ENCODE measurements at places on chromosomes 1 and 21.

GRCh38 chr1:24390924-24391782 is 22.4 kb downstream of the STPG1 start:
- no peaks in the 10 kb centered on the region for H3K27me3 ChIP-seq
- no peaks in the 10 kb centered on the region for H3K36me3 ChIP-seq
- peak overlapping the region; percentile 56 for H3K4me3 ChIP-seq
- peak overlapping the region; percentile 83 for H3K27ac ChIP-seq
- peak; percentile 86 for DNase-seq

- no peak overlapping the region for H3K4me3 ChIP-seq
- 0 out of 2 replicates have a peak, but pooled peaks cover 18% of the 10 kb centered on the region for H3K27me3 ChIP-seq
- no peak overlapping the region for H3K27ac ChIP-seq
- H3K36me3 ChIP-seq, result no peaks in the 10 kb centered on the region
- H3K4me1 ChIP-seq, result no peaks in the 10 kb centered on the region
Observed at GRCh38 chr1:26357121-26357602, 3.2 kb upstream of the CRYBG2 start.

- H3K27ac ChIP-seq, result no peak overlapping the region
- no peaks in the 10 kb centered on the region for H3K27me3 ChIP-seq
- H3K4me1 ChIP-seq, result no peaks in the 10 kb centered on the region
- DNase-seq, result no peak
- no peak overlapping the region for H3K4me3 ChIP-seq
Observed at GRCh38 chr1:209527372-209527771, 56.1 kb upstream of the CAMK1G start.

DNA sequence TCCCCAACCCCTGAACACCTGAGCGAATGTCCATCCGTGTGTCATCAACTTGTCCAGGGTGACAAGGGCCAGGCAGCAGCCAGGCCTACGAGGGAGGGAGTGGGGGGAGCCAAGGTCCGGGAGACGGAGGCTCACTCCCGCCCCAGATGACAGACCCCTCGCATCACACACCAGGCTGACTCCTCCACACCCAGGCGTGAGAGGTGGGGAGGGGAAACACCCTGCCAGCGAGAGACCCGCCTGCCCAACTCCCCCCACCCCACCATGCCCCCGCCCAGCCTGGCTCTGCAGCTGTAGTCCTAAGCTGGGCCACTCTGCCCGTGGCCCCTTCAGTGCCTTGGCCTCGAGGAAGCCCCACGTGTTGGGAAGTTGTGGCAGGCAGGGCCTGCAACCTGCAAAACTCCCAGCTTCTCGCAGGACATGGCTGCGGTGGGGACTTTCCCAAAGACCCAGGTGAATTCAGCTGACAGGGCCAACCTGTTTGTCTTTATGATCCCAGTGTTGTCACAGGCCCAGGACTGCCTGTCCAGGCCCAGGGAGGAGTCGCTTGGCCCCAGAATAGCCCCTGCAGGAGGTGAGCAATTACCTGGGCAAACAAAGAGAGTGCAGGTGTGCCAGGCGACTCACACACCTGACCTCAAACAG is 62.9 kb downstream of the RIPK4 start:
- peaks cover 50% of the 10 kb centered on the region for H3K27me3 ChIP-seq
- H3K4me3 ChIP-seq, result no peak overlapping the region
- H3K36me3 ChIP-seq, result no peaks in the 10 kb centered on the region
- no peak overlapping the region for H3K27ac ChIP-seq

DNA sequence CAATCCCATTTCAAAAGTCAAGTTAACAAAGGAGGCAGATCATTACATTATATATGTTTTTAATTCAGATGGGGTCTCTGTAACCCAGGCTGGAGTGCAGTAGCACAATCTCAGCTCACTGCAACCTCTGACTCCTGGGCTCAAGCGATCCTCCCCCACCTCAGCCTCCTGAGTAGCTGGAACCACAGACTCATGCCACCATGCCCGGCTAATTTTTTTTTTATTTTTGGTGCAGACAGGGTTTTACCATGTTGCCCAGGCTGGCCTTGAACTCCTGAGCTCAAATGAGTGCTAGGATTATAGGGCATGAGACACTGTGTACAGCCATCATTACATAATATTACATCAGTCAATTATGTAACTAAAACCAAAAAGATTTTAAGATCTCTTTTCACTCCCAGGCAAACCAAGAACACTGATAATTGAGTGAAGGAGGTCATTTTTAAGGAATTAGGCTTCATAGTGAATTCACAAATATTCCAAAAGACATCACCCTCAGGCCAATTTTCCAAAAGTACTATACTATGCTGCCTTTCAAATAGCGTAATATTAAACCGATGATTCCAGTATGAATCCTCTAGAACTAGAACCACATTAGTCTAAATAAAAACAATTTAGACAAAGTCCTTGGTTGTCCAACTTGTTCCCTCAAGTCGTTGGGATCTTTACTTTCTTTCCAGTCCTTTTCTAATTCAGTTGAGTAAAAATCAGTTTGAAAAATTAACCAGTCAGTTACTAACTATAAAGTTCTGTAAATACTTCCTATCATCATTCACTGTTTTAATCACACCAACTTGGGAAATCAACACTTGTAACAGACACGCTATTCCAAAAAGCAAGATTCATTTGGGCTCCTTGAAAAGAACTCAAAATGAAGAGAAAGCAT is 16.1 kb downstream of the TOMM20 start:
- peaks cover 23% of the 10 kb centered on the region for H3K36me3 ChIP-seq
- no peak overlapping the region for H3K27ac ChIP-seq
- H3K4me1 ChIP-seq, result no peaks in the 10 kb centered on the region
- DNase-seq, result no peak
- no peaks in the 10 kb centered on the region for H3K27me3 ChIP-seq

DNA sequence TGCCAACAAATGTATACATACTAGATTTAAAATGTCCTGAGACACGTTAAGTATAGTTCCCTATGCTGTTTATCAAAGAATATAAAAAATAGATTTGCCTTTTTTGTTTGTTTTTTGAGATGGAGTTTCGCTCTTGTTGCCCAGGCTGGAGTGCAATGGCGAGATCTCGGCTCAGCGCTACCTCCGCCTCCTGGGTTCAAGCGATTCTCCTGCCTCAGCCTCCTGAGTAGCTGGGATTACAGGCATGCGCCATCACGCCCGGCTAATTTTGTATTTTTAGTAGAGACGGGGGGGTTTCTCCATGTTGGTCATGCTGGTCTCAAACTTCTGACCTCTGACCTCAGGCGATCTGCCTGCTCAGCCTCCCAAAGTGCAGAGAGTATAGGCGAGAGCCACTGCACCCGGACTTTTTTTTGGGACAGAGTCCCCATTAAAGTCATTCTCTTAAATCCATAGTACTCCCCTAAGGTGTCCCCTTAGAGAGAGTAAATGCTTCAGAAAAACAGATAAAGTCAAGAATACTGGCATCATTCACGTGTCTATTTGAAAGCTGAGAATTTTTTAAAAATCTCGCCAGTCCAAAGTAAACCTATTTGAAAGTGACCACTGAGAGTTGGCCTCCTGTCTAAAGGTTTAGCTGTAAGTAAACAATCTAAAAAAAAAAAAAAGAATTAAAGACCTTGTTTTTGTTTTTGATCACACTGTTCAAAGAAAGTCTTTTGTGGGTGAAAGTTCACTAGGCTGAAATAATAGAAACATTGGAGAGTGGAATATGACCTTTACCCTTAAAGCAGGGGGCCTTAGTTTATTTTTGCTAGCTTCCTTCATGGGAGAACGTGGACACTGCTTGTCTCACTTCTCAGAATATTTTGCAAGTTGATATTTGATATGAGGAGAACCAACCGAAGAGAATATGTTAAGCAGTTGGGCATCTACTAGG is 48.0 kb upstream of the SLC16A1 start:
- H3K4me1 ChIP-seq, result no peaks in the 10 kb centered on the region
- H3K27me3 ChIP-seq, result no peaks in the 10 kb centered on the region

DNA sequence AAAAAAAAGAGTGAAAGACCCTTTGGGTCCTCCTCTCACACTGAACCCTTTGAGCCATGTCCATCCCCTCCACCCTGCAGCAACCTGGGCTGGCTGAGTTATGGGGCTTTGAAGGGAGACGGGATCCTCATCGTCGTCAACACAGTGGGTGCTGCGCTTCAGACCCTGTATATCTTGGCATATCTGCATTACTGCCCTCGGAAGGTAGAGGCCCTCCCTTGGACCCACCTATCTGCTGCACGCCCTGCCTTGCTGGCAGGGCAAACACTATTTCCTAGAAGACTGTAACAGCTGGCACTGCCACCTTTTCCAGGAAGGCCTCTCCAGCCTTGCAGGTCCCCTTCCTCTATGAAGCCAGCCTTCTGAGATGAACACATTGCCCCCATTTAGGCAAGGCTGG is 1.1 kb downstream of the SLC50A1 start:
- peaks cover 22% of the 10 kb centered on the region for H3K4me1 ChIP-seq
- H3K4me3 ChIP-seq, result peak overlapping the region; percentile 25
- H3K36me3 ChIP-seq, result no peaks in the 10 kb centered on the region
- no peak for DNase-seq

DNA sequence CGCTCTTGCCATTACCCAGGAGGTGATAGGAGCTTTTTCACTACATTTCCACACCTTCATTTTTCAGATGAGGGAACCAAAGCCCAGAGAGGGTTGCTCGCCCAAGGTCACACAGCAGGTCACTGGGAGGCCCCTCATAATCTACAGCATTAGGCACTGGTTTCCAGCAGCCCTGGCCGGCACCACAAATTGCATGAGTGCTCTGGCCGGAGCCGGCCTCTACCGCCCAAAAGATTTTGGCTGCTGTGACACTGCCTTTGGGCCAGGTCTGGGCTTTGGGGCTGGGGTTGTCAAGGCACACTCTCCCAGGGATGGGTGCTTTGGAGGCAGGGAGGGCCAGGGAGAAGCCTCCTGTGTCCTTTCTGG is 15.4 kb downstream of the DHRS3 start:
- no peaks in the 10 kb centered on the region for H3K36me3 ChIP-seq
- H3K27me3 ChIP-seq, result peaks cover 5% of the 10 kb centered on the region
- no peak overlapping the region for H3K4me3 ChIP-seq
- DNase-seq, result no peak
- no peaks in the 10 kb centered on the region for H3K4me1 ChIP-seq

GRCh38 chr1:6012529-6013318 is 20.5 kb upstream of the NPHP4 start:
- H3K36me3 ChIP-seq, result no peaks in the 10 kb centered on the region
- no peak overlapping the region for H3K27ac ChIP-seq
- no peaks in the 10 kb centered on the region for H3K27me3 ChIP-seq
- no peak overlapping the region for H3K4me3 ChIP-seq
- DNase-seq, result no peak

GRCh38 chr1:23916209-23917131 is 3.3 kb upstream of the CNR2 start:
- DNase-seq, result peak; percentile 72
- no peak overlapping the region for H3K4me3 ChIP-seq
- H3K27me3 ChIP-seq, result no peaks in the 10 kb centered on the region
- no peak overlapping the region for H3K27ac ChIP-seq
- no peaks in the 10 kb centered on the region for H3K36me3 ChIP-seq

DNA sequence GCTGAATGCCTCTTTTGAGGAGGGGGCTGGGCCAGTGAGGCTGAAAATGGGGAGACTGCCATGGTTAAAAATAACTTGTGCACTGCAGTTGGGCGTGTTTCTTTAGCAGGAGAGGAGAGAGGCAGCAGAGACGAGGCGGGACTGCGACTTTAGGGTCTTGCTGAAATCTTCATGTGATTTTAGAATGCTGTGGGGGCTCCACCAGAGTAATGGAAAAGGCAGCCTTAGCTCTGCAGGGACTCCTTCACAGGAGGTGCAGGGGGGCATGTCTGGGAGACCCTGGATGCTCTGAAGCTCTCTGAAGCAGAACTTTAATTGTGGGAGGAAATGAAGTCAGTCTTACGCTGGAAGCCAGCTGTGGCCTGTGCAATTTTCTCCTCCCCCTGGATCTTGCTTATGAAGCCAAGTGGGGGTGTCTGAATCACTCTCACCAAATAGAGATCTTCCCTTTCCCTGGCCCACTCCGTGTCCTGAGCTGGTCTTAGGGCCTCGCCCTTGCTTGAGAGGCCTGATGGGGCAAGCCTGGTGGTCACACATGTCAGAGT is 60.8 kb downstream of the NDUFS5 start:
- no peaks in the 10 kb centered on the region for H3K36me3 ChIP-seq
- H3K27me3 ChIP-seq, result peaks cover 21% of the 10 kb centered on the region
- peaks cover 3% of the 10 kb centered on the region for H3K4me1 ChIP-seq
- no peak for DNase-seq

GRCh38 chr1:9246841-9247785 is 12.5 kb downstream of the H6PD start:
- H3K27me3 ChIP-seq, result no peaks in the 10 kb centered on the region
- no peak overlapping the region for H3K27ac ChIP-seq
- no peaks in the 10 kb centered on the region for H3K36me3 ChIP-seq

GRCh38 chr1:13779930-13780329 is 79.9 kb downstream of the PRDM2 start:
- H3K4me3 ChIP-seq, result no peak overlapping the region
- H3K36me3 ChIP-seq, result 0 out of 2 replicates have a peak, but pooled peaks cover 11% of the 10 kb centered on the region
- DNase-seq, result no peak
- no peak overlapping the region for H3K27ac ChIP-seq
- H3K4me1 ChIP-seq, result no peaks in the 10 kb centered on the region

GRCh38 chr1:22055463-22055862 is 3.0 kb downstream of the CDC42 start:
- H3K4me1 ChIP-seq, result peaks cover 20% of the 10 kb centered on the region
- no peaks in the 10 kb centered on the region for H3K27me3 ChIP-seq
- no peak overlapping the region for H3K27ac ChIP-seq
- no peak for DNase-seq
- no peak overlapping the region for H3K4me3 ChIP-seq

GRCh38 chr1:81158592-81158991 is 642.1 kb upstream of the ADGRL2 start:
- H3K27ac ChIP-seq, result no peak overlapping the region
- peak; percentile 8 for DNase-seq
- peaks cover 7% of the 10 kb centered on the region for H3K4me1 ChIP-seq
- H3K4me3 ChIP-seq, result peak overlapping the region; percentile 18

- no peaks in the 10 kb centered on the region for H3K36me3 ChIP-seq
- no peaks in the 10 kb centered on the region for H3K4me1 ChIP-seq
- H3K4me3 ChIP-seq, result no peak overlapping the region
- DNase-seq, result no peak
Observed at GRCh38 chr1:195941795-195942194, 666.4 kb downstream of the KCNT2 start.

- no peaks in the 10 kb centered on the region for H3K27me3 ChIP-seq
- H3K4me1 ChIP-seq, result no peaks in the 10 kb centered on the region
- no peak overlapping the region for H3K4me3 ChIP-seq
- DNase-seq, result no peak
Observed at GRCh38 chr1:119489201-119489600, 17.8 kb upstream of the HSD3B1 start.
